Heart right ventricle (tissue), 16 donors: ENCODE measurements at places on chromosomes 16 and 17. TPM values are rescaled to one million over a fixed set of nuclear protein-coding genes. Genes with fewer than 3 reads are reported as not detected.

The DNAJA3 gene
- total RNA-seq: 74.7 TPM

The GSDMA gene
- not detected for total RNA-seq

The SLC13A2 gene
- not detected for total RNA-seq

The CCL1 gene
- not detected for total RNA-seq

The KRTAP2-3 gene
- not detected for total RNA-seq

The SMTNL2 gene
- total RNA-seq: 27.1 TPM

The ABCA9 gene
- total RNA-seq: 7.8 TPM

The TP53TG3D gene
- 0.60 TPM for total RNA-seq

The MYO1D gene
- 8.0 TPM for total RNA-seq

The PRCD gene
- 3.9 TPM for total RNA-seq

The TMEM204 gene
- total RNA-seq: 21.1 TPM

The TM4SF5 gene
- not detected for total RNA-seq

The AANAT gene
- total RNA-seq: not detected

The HS3ST3B1 gene
- 1.2 TPM for total RNA-seq

The CLEC18A gene
- total RNA-seq: 0.57 TPM

The WNT9B gene
- 0.53 TPM for total RNA-seq

The NECAB2 gene
- total RNA-seq: 1.0 TPM

The RHBDF2 gene
- 13.3 TPM for total RNA-seq

The SP6 gene
- 0.34 TPM for total RNA-seq

The WFDC1 gene
- total RNA-seq: 0.71 TPM

The CAVIN1 gene
- total RNA-seq: 198 TPM

The SMIM22 gene
- not detected for total RNA-seq

The OR1E2 gene
- not detected for total RNA-seq

The DYNLRB2 gene
- not detected for total RNA-seq

The KRT33A gene
- total RNA-seq: not detected
